Fibroblast of the aortic adventitia (primary cell): ENCODE measurements at places on chromosomes 2 and 18. TPM values are rescaled to one million over a fixed set of nuclear protein-coding genes. Genes with fewer than 3 reads are reported as not detected.

MLPH gene
- 5.2 and 6.1 TPM in 2 replicates for total RNA-seq

DNA sequence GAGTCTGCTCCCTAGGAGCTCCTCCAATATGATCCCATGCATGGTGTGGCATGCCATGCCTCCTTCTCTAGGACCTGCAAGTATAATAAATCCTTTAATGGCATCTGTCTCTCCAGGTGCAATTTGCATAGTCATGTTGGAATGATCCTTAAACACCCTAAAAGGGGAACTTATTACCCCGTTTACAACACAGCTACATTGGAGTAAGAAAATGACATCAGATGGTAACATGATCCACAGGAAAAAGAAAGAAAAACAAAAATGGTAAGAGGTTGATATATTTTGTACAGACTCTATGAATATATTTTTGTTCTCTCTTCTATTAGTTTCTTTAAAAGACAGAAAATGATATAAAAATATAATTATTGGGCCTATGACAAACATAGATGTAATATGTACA is 79.0 kb downstream of the CRACDL start:
- DNase-seq, result no peak

DNA sequence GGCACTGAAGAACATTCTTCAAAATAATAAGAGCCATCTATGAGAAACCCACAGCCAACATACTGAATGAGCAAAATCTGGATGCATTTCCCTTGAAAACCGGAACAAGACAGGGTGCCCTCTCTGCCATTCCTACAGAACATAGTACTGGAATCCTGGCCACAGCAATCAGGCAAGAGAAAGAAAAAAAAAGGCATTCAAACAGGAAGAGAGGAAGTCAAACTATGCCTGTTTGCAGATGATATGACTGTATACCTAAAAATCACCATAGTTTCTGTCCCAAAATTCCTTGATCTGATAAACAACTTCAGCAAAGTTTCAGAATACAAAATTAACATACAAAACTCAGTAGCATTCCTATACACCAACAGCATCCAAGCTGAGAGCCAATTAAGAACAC is 119.5 kb upstream of the PARD3B start:
- DNase-seq, result no peak

DNA sequence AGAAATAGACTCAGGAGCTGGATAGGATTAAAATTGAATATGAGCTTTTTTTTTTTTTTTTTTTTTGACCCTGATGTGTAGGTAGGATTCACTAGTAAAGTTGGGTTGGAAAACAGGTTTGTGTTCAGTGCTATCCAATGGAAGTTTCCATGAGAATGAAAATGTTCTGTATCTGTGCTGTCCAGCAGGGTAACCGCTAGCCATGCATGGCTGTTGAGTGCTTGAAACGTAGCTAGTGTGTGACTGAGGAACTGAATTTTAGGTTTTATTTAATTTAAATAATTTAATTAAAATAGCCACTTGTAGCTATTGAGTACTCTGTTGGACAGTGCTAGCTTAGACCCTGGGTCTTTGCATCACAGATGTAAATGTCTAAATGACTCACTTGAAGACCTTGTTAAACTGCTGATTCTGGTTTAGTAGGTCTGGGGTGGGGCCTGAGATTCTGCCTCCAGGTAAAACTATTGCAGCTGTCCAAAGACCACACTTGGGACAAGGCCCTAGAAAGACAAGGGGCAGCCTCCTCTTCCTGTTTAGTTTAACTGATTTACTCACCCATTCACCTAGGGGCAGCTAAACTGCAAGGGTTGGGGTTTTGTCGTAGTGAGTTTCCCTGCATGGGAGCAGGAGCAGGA is 84.7 kb upstream of the STON1 start:
- no peak for DNase-seq

DNA sequence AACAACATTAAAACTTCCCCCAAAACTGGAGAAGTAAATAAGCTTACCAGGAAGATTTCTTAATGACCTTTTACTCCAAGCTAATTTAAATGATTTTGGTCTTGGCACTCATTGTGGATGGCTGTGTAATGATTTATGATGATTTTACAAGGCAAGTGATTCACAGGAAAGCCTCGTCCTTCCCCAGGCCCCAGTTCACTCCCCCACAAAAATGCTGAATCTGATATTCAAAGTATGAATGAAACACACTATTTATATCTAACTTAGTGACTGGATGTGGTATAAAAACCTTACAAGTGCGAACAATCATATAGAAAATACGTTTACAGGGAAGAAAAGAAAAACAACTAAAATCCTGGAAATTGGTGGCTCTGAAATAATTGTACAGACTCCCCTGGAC is 49.8 kb downstream of the ZNF516 start:
- peak; percentile 87 for DNase-seq

CEBPZ gene
- 64.3 and 104 TPM in 2 replicates for total RNA-seq

SETBP1 gene
- 10.5 and 15.0 TPM in 2 replicates for total RNA-seq

- DNase-seq, result no peak
Observed at GRCh38 chr2:36963734-36964133, 2.6 kb downstream of the STRN start.

- no peak for DNase-seq
Observed at GRCh38 chr2:241975593-241976284, 106.2 kb downstream of the RTP5 start.

DNA sequence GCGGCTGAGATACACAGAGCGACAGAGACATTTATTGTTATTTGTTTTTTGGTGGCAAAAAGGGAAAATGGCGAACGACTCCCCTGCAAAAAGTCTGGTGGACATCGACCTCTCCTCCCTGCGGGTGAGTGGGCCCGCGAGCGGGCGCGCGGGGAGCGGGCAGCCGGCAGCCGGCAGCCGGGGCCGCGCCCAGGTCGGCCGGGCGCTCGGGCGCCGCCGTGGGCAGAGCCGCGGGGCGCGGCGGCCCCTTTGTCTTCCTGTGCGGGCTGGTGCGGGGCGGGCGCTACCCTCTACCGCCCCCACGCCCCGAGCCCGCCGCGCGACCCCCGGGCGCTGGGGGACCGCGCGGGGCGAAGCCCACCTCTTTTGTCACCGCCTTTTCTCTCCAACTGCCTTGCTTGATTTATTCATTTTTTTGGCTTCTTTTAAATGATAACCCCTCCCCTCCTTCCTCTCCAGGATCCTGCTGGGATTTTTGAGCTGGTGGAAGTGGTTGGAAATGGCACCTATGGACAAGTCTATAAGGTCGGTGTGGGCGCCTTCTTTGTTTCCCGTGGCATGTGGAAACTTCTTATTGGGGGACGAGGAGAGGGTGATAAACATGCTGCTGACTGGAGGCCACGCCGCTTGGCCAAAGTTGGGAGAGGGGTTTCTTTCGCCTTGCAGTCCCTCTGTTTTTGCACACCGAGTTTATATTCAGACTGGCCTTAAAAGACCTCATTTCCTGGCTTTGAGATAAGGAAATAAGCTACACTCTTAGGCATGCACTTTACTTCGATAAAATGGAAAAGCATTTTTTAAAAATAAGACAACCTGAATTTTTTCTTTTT is 722 bp downstream of the MAP4K4 start:
- peak; percentile 42 for DNase-seq

DNA sequence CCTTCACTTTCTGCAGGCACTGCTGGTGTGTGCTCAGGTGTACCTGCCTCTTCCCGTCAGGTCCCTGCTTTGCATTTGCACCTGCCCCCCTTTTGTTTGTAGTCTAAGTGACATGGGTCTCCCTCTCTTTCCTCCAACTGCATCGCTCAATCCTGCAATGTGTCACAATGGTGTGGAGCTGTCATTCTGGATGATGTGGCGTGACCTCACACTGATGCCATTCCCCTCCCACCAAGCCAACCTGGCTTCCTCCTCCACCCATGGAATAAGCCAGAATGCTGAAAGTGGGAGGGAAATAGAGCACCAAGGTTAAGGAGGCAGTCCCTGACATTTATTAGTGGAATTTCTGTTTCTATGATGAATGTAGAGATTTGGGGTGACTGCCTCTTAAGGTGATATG is 156.7 kb downstream of the ZBTB7C start:
- DNase-seq, result no peak

- DNase-seq, result peak; percentile 60
Observed at GRCh38 chr18:61581578-61582201, 248.5 kb downstream of the CDH20 start.

DNA sequence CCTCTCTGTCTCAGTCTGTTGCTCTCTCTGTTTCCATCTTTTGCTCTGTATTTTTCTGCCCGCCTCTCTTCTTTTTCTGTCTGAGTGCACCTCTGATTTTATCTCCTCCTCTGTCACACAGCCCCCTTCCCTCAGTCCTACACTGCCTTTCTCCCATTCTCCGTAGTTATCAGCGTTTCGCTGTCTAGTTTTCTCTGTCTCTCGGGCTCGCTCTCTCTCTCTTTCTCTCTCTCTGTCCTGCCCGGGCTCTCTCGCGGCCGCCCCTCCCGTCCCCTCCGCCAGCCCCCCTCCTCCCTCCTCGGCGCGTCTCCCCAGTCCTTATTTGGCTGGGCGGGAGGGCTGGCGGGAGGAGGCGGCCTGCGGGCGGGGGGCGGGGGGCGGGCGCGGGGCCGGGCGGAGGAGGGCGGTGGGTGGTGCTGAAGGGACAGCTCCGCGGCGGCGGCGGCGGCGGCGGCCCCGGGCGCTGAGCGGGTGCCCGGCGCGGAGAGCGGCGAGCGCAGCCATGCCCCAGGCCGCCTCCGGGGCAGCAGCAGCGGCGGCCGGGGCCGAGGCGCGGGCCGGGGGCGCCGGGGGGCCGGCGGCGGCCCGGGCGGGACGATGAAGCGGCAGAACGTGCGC is at the start of gene KCNK3:
KCNK3 (plus strand) TSS at position 444 of the 618 bp plus-strand sequence; CDS start at position 598, 154 bp downstream.
- DNase-seq, result no peak

DNA sequence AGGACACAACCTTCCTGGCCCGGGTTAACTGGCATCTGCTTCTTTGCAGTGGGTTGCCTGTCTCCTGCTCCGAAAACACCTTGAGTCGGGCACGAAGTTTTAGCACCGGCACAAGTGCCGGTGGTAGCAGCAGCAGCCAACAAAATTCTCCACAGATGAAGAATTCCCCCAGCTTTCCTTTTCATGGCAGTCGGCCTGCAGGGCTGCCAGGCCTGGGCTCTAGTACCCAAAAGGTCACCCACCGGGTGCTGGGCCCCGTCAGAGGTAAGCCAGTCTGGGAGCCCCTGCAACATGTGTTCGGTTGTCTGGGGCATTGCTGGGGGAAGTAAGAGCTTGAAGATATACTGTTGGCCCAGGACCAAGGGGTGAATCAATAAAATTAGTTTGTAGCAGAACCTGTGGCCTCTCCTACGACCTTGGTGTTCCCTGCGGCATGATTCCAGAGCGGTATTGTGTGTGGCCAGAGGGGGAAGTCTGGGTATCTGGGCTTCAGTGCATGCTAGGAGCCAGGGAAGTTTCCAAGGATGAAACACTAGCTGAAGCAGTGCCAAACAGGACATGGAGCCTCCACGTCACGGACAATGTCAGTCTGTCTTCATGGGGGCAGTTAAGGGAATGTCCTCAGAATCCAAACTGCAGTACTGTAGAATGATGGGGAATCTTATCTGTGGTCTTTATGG is 7.8 kb downstream of the AGBL5 start:
- no peak for DNase-seq

ZNF385B gene
- total RNA-seq, result 4.8 TPM in 1 of 2 replicates, not detected in the other

- no peak for DNase-seq
Observed at GRCh38 chr18:33558529-33558928, 19.5 kb upstream of the ASXL3 start.

DNA sequence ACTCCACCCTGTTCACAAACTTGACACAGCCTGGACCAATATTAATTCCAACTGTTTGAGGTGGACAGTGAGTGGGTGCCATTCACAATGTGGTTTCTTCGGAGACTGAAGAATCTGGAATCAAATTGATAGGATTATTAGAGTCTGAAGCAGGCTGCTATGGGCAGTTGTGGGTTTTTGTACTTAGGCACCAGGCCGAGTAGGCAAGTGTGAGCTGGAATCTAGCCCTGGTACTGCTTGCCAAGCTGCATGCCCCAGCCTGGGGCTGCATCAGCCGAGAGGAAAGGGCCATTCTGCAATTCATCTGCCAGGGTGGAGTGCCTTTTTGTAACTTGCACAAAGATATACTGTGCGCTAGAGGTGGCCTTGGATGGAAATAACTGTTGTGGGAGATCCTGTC is 654.7 kb upstream of the FANCL start:
- no peak for DNase-seq

HOXD9 gene
- not detected in 2 replicates for total RNA-seq

HEATR5B gene
- 20.6 and 21.1 TPM in 2 replicates for total RNA-seq

- no peak for DNase-seq
Observed at GRCh38 chr2:27572439-27572838, 10.4 kb upstream of the ZNF512 start.

DNA sequence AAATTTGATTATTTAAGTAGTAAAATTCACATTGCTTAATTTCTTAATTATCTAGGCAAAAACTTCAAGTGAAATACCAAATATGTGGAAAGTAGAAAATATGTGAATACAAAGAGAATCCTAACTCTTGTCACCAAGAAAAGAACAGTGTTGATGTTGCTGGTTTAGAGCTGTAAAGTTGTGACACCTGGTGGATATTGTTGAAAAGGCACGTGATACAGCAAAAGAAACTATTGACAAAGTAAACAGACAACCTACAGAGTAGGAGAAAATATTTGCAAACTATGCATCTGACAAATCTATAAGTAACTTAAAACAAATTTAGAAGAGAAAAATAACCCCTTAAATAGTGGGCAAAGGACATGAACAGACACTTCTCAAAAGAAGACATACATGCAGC is 25.6 kb upstream of the ZC3H15 start:
- peak; percentile 35 for DNase-seq

DNA sequence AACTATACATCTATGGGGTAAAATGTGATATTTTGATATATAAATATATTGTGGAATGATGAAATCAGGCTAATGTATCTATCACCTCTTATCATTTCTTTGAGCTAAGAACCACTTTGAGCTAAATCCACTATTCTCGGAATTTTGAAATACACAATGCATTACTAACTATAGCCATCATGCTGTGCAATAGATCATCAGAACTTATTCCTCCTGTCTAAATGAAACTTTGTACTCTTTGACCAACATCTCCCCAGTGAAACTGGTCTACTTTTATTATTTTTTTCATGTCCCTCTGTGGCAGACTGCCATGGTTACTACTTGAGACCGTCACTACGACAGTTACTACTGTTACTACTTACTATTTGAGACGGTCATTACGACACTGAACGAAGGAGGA is 11.4 kb downstream of the PECR start:
- DNase-seq, result no peak

GRCh38 chr2:143946436-143947391 is 573.2 kb downstream of the ZEB2 start:
- DNase-seq, result no peak

SERPINB11 gene
- total RNA-seq, result not detected in 2 replicates

DNA sequence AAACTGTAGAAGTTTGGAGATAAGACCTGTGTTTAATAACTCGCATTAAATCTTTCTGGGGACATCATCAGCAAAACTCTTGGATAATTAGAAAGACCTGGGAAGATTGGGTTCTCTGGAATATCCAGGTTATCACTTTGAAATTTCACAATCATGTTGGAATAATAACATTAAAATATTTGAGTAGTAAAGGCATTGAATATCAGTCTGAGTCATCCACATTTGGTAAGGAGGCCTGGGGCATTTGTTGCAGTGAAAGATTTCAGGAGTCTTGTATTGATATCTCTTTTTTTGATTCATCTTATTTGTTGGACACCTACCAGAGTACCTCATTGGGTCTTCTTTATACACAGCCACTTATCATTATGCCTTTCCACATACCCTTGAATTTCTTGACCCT is 95.9 kb downstream of the EPB41L5 start:
- DNase-seq, result peak; percentile 44

HTR2B gene
- total RNA-seq, result 17.4 and 33.0 TPM in 2 replicates

CABYR gene
- total RNA-seq, result 4.6 and 7.3 TPM in 2 replicates

- DNase-seq, result peak; percentile 20
Observed at GRCh38 chr2:26335231-26335630, 10.7 kb upstream of the SELENOI start.

GRCh38 chr2:240347373-240347940 is 88.0 kb upstream of the GPC1 start:
- no peak for DNase-seq
